Right lung (tissue), 10 donors: ENCODE measurements at places on chromosomes 5 and 9.

GRCh38 chr9:96596601-96597111 is 23.0 kb downstream of the CDC14B start:
- DNase-seq: no peak

- no peak for DNase-seq
Measured at GRCh38 chr5:78757269-78758053, 108.9 kb upstream of the LHFPL2 start.

- no peak for DNase-seq
Measured at GRCh38 chr5:158716668-158717067, 383.0 kb downstream of the EBF1 start.

GRCh38 chr9:129416821-129417539 is 203.9 kb downstream of the C9orf50 start:
- no peak for DNase-seq

- DNase-seq: no peak
Measured at GRCh38 chr9:81431641-81432040, 257.7 kb downstream of the TLE1 start.

- DNase-seq: no peak
Measured at GRCh38 chr5:82816926-82817325, 260.3 kb downstream of the TMEM167A start.

DNA sequence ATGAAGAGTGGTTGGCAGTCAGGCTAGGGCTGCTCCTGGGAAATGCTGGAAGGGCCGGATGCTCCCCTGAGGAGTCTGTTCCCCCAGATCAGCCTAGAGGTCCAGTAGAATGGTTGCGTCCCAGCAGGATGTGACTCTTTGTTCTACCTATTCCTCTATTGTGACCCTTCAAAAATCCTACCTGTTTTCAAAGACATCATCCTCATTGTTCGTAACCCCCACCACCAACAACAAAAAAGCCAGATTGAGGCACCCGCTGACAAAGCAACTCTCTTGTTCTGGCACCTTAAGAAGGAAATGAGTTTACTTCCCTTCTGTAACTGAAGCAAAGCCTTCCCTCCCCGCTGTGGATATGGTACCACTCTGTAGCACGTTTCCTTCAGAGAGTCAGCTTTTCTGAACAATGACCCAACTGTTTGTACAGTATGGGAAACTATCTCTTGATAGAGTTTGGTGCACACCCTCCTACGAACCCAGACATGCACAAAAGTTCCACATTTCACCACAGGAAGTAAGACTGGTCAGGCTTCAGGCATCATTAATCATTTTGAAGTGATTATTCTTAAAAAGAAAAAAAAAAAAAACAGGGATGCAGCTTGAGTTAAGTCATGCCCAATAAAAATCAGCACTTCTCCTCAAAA is 207.2 kb downstream of the ENC1 start:
- DNase-seq: no peak

DNA sequence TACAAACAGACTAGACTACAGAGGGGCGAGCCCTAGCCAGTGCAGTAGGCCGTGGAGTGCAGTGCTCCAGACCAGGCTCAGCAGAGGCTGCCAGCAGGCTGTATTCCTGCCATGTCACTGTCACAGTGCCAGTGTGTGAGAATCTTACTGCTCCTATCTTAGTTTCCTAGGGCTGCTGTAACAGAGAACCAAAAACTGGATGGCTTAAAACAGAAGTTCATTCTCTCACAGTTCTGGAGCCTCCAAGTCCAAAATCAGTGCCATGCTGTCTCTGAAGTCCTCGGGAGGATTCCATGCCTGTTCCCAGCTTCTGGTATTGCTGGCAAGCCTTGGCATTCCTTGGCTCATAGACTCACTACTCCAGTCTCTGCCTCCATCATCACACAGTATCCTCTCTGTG is 75.0 kb upstream of the SAP30L start:
- DNase-seq: no peak

GRCh38 chr5:18881615-18882014 is 1106.4 kb downstream of the CDH18 start:
- DNase-seq: no peak

DNA sequence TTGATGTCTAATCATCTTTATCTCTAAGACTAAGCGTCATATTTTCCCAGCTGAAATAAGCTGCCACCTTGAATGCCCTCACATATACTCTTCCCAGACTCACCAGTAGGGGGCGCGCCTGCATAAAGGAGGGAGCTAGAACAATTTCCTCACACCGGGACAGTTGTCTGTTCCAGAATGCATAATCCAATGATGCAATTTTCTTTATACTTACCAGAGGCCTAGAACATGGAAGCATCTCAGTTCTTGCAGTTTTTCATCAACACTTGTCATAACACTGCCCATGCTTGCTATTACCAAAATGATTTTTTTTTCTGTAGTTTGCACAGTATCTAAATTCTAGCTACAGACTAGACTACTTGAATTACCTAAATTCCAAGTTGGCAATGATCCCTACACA is 203.9 kb downstream of the FRMD3 start:
- peak; percentile 46 for DNase-seq

DNA sequence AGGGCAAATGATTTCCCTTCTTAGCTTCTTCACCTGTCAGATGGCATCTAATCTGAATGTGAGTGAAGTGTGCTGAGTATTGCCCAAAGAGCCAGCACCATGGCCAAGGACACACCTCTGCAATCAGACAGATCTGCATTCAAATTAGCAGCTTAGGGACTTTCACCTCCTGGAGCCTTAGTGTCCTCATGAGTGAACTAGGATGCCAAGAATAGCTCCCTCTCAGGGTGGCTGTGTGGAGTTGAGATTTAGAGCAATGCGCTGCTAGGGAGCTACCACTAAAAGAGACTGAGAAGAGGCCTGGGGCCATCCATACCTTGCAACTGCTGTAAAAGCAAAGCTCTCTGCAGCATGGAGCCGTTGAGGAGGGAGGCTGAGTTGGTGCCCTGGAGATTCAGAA is 1.4 kb downstream of the CIZ1 start:
- DNase-seq: no peak

DNA sequence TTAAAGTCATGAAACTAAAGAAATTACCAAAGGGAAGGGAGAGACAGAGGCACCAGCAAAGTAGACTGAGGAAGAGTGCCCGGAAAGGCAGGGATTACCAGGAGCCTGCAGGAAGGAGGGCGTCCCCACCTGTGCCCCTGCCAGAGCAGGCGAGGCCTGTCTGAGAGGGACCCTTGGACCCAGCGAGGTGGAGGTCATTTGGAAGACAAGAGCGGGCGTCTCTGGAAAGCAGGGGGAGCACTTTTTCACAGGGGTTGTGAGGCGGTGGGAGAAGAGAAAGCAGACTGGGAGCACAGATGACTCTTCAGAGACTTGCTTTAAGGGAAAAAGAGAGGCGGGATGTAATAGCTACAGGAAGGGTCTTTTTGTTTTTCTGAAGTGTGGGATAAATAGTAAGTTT is 27.5 kb upstream of the SLC2A8 start:
- DNase-seq: no peak

DNA sequence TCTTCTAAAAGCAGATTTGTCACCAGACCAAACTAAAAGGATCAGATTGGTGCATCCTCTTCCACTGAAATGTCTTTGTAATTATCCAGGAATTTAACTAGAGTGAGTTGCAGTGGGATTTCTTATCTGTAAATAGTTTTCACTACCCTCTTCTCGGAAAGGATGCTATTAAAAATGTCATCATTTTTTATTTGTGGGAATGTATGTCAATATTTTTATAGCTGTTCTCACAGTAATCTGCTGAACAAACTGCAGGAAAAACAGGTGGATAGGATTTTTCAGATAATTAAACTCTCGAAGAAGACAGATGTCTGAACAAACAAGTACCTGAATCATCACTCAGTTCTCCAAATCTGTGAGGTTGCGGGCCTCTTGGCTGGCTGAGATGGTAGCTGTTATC is 62.7 kb downstream of the RAB14 start:
- DNase-seq: no peak

DNA sequence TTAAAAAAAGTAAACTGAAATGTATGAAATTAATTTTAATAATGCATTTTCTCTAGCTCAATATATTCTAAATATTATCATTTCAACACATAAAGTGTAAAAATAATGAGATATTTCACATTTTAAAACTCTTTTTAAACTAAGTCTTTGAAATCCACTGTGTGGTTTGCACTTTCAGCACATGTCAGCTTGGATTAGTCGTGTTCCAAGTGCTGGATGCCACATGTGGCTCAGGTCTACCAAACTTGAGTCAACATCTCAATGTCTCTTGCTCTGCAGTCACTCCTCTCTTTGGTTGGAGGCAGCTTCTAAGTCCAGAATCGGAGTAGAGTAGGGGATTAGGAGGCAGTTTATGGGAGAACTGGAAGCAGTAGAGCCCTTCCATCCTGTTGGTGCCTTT is 173.7 kb upstream of the ANKRD55 start:
- DNase-seq: no peak

GRCh38 chr5:72955143-72955767 is 586 bp upstream of the FCHO2 start:
- DNase-seq: no peak

GRCh38 chr9:112355427-112355897 is 22.0 kb upstream of the PTBP3 start:
- DNase-seq: peak; percentile 74

DNA sequence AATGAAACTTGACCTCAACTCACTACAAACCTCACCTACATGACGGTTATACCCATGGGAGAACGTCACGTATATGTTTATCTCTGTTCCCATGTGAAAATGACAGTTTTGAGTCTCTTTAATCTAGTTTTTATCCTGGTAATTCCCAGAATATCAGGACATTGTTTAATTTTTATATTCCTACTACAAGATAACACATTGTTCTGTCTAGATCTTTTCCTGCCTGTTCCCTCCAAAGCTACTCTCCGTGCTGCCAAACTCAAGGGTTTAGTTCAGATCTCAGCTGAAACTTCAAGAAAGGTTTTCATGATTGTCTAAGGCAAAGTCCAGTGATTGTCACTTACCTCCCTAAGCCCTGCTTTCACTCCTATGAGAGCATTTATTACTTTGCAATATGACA is 1159.4 kb upstream of the SEMA6A start:
- DNase-seq: no peak

DNA sequence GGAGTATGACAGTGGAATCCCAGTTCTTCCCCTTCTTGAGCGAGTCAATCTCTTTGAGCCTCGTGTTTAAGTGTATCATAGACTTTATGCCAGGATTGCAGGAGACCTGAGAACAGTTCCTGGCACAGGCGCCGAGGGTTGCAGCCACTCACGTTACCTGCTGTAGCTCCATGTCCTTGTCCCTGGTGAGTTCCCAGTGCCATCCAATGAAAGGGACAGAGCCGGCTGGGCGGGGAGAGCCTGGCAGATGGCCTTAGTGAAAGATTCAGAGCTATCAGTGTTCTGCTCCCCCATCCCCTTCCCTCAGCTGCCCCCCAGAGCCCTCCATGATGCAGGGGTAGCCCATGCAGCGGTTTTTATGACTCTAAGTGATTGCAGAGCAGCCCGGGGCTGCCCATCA is 554.0 kb downstream of the BNC2 start:
- DNase-seq: no peak

GRCh38 chr9:37390759-37391158 is 31.7 kb upstream of the GRHPR start:
- DNase-seq: no peak

DNA sequence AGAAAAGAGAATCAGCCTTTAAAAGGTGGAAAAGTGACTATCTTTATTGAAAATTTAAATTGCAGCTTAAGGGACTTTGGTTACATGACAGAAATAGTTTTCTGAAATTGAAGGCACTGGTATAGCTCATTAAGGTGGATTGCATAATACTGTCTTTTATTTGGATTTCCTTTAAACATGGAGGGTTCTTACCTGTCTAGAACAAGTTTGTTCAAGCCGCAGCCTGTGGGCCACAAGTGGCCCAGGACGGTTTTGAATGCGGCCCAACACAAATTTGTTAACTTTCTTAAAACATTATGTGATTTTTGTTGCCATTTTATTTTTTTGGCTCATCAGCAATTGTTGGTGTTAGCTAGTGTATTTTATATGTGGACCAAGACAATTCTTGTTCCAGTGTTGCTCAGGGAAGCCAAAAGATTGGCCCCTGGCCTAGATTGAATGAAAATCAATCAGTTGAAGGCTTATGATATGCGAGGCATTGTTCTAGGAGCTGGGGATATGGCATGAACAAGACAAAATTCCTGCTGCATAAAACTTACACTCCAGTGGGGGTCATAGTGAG is 18.0 kb downstream of the NNT start:
- DNase-seq: no peak

DNA sequence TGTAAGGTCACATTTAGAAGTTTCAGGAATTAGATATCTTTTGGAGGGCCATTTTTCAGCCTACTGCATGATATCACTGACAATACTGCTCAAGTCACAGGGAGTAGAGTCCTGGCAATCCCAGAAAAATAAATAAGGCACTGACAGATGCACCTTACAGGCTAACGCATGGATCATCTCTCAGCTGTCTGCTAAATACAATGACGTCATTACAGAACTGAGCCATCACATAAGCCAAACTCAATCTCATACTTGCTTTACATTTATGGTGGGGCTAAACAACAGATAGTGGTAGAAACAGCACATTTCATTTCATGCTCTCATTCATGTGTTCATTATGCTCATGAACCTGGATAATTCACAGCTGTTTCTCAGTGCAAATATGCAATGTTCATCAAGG is 243.7 kb downstream of the SEMA5A start:
- no peak for DNase-seq

GRCh38 chr9:89339807-89340206 is 21.5 kb downstream of the SECISBP2 start:
- DNase-seq: no peak

GRCh38 chr5:103209065-103209464 is 49.5 kb upstream of the MACIR start:
- no peak for DNase-seq

DNA sequence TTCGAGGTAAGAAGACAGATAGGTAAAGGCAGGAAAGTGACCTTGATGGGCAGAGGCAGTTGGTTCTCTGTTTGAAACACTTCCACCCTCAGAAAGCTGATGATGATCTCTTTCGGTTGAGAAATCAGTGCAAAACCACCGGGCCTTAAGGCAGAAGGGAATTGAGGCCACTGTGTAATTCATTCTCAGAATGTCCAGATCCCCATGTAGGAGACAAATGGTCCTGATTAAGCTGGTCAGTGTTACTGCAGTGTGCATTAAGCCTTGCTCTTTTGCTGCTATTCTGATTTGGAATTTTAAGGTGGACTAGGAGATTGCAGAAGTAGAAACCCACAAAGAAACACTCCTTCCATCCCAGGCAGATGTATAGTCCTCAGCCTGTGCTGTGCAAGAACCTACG is 255.2 kb downstream of the ARHGAP26 start:
- no peak for DNase-seq

GRCh38 chr9:96344458-96345180 is 38.9 kb downstream of the SLC35D2 start:
- peak; percentile 8 for DNase-seq

DNA sequence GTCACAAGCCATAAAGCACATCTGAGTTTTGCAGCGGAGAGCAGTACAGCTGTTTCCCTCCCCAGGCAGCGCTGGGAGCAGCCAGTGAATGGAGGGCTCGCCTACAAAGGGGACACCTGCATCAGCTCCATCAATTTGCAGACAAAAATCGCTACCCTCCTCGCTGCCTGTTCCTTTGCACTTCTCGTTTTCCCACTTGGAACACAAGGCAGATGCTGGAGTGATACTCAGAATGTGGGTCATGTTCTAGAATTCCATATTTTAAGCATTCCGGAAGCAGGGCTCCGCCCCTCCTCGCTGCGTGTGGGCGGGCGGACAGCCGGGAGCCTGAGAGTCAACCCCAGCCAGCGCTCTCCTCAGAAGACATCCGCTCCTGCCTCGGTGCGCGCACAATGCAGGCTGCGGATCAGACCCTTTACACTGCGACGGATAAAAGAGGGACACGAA is 92.1 kb downstream of the LMNB1 start:
- no peak for DNase-seq
